ENCODE measurements at places on chromosomes 5 and 9.

- no peak for DNase-seq
Observed at GRCh38 chr9:133770076-133770777, 32.1 kb upstream of the SARDH start.

GRCh38 chr5:134444941-134445471 is 33.3 kb upstream of the CDKN2AIPNL start:
- DNase-seq: no peak

GRCh38 chr5:180139731-180140055 is 68.1 kb upstream of the RNF130 start:
- DNase-seq: no peak

GRCh38 chr9:138024831-138025291 is 147.3 kb downstream of the CACNA1B start:
- no peak for DNase-seq

DNA sequence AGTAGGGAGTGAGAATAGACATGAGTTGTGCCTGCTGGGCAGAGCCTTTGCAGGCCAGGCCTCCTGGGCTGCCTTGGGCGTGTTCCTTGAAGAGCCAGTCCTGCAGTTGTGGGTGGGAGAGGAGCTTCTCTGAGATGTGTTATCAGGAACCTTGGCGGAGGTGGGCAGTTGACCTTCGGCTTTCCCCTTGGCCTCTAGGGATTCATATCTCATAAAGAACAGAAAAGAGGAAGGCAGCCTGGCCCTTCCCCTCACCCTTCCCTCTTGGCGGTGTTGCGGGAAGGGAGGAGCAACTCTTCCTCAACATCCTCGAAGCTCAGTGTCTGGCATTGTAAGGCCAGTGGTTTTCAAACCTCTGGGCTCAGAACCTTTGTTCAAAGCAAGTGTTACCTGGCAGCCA is 59.2 kb downstream of the DAPK1 start:
- DNase-seq: no peak
